ENCODE measurements at places on chromosomes 16 and 17.

DNA sequence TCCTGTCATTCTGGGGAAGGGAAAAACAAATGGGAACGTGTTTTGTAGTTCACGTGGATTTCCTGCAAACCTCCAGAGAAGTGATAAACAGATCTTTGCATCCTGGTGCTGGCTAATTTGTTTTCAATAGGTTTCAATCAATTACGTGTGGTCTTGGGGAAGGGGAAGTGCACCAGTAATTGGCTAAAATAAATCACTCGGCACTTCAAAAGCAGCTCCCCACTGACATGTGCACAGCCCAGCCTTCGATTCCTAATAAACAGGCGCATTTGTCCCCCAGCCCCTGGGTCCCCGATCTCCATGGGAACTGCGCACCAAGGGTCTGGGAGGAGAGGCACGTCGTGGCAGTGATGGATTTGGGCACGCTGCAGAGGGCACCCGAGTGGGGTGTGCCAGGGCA is 112.9 kb upstream of the GSE1 start:
- no peak for DNase-seq

DNA sequence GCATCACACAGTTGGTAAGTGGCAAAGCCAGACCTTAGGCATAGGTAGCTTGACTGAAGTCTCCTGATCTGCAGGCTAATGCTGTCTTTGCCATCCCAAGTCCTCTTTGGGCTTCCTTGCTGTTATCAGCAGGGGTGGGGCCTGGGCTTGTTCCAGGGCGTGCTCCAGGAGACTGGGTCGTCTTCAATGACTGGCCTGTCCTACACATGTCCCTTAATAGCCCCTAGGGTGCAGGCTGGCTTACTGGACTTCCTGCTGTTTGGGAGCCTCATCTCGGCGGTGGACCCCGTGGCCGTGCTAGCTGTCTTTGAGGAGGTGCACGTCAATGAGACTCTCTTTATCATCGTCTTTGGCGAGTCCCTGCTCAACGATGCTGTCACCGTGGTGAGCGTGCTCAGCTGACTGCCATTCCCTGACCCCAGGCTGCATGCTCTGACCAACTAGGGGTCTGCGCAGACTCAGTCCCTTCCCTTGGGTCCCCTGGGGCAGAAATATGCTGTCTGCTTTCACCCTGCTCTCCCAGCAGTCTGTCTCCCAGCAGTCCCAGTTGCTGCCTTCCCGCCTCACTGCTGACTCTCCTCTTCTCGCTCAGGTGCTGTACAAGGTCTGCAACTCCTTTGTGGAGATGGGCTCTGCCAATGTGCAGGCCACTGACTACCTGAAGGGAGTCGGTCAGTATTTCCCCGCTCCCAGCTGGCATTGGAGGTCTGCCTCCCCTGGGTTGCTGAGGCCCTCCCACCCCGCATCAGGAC is 6.2 kb downstream of the SLC9A5 start:
- DNase-seq: no peak

DNA sequence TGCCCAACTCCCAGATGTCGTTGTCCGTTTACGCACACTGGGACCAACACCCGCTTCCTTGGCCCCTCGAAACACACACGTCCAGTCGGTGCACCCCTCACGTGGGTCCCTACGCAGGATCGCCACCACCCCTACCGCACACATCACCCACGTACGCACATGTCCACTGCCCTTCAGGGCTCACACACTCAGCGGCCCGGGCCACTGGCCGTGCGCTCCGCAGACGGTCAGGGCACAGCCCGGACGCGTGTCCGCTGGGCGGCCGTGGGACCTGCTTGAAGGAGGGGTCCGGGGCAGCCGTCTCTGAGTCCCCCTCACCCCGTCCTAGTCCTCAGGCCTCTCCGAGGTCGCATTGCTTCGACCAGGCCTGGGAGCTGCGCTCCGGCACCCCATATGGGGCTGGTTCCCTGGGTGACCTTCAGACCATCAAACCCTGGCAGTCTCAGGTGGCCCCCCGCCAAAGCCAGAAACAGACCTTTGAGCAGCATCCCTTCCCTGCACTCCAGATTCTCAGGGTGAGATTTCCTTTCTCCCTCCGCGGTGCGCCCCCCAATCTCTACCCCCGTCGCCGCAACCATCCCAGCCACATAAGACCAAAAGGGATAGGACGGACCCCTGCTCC is 914 bp upstream of the GPRC5B start:
- no peak for DNase-seq

- DNase-seq: no peak
These were observed 2.8 kb downstream of the ADGRG1 start for GRCh38 chr16:57630931-57631845.

DNA sequence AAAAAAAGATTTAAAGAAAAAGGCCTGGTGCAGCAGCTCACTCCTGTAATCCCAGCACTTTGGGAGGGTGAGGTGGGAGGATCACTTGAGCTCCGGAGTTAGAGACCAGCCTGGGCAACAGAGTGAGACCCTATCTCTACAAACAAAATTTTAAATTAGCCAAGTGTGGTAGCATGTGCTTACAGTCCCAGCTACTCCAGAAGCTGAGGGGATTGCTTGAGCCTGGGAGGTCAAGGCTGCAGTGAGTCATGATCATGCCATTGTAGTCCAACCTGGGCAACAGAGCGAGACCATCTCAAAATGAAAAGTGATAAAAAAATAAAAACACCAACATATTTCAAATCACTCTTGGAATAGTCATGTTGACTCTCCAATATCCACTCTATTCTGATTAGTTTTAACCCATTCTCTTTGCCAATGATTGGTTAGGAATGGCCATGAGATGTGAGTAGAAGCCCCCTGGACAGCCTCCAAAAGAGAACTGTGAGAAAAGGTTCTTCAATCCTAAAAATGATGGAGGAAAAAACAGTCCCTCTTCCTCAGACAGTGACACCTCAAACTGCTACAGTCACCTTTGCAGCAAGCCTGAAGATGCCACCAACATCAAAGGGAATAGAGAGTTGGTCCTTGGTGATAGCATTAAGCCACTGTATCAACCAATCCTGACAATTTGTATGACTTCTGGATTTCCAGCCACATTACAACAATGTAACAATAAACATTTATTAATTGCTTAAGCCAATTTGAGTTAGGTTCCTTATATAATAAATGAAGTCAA is 2.9 kb upstream of the KANSL1 start:
- no peak for DNase-seq

DNA sequence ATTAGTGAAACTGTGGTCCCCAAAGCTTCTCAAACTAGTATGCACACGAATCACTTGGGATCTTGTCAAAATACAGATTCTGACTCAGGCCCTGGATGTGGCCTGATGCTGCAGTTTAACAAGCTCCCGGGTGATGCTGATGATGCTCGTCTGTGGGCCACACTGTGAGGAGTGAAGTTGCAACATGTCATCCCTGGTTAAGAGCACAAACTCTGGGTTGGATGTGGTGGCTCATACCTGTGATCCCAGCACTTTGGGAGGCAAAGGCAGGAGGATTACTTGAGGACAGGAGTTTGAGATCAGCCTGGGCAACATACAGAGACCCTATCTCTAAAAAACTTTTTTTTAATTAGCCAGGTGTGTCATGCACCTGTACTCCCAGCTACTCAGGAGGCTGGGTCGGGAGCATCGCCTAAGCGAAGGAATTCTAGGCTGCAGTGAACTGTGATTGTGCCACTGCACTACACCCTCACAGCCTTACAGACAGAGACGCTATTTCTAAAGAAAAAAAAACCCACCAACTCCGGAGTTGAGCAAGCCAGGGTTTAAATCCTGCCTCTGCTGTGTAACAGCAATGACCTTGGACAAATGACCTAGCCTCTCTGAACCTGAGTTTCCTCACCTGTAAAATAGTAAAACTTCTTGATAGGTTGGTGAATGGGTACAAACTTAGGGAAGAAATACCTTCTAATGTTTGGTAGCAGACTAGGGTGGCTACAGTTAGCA is 24.4 kb upstream of the ABAT start:
- no peak for DNase-seq

GRCh38 chr16:2686912-2687507 is 4.7 kb downstream of the KCTD5 start:
- DNase-seq: no peak
